Erythroblast (primary cell): ENCODE measurements at places on chromosomes 7 and 10.

DNA sequence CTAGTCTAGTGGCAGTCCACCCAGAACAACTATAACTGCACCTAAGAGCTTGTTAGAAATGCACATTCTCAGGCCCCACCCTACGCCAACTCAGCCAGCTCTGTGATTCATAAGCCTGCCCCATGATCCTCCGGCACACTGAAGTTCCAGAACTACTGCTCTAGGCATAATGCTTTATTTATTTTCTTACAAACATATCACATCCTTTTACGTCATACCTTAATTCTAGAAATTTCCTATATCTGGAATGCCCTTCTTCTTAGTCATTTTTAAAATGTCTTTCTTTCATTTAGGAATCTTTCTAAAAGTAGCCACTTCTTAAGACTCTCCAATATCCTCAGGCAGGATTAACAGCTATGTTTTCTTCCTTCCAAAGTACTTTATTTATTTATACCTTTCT is 480.1 kb downstream of the INHBA start:
- no peak for DNase-seq

DNA sequence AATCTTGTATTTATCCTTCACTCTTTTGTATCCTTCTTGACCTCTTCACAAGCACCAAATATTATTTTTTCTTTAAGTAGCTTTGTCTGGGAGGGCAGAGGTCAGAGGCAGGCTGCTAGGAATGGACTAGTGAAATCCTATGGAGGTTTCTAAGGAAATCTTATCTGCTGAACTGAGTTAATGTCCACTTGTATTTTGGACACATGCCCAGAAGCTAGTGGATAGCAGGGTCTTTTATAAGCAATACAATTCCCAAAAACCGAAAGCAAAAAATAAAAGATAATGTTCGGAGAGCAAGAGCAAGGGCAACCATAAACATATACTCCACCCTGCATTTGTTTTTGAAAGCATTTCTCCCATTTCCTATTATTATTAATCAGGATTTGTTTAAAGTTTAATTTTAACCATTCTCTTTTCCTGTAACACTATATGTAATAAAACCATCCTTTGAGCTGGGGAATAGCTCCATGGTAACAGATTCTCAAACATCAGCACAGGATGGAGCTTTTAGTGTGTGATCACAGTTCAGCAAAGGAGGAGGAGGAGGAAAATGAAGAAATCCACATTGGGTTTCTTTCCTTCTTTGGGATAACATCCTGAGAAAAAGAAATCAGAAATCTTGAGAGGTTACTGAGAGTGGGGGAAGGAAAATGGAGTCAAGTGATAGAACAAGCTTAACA is 328.2 kb upstream of the LRRN3 start:
- DNase-seq, result no peak

DNA sequence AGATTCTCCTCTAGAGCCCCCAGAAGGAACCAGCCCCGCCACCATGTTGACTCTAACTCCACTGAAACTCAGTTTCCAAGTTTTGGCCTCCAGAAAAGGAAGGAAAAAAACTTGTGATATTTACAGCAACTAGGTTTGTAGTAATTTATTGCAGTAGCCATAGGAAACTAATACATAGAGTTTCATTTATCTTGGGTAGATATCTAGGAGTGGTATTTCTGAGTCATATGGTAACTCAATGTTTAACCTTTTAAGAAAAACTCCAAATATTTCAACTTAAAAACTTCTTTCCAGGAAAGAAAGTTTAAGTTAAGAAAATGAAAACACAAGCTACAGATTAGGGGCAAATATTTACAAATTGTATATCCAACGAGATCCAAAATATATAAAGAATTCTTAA is 576.7 kb downstream of the KCNMA1 start:
- no peak for DNase-seq

DNA sequence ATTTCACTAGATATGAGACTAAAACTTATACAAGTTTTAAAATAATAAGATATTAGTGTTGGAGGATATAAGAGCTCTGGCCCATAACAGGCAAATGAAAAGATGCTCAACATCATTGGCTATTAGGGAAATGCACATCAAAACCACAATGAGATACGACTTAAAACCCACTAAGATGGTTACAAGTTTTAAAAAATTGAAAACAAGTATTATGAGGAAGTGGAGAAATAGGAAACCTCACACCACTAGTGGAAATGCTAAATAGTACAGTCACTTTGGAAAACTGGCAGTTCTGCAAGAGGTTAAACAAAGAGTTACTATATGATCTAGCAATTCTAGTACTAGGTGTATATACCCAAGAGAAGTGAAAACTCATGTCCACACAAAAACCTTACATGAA is 17.2 kb downstream of the PANK1 start:
- DNase-seq, result no peak

- no peak for DNase-seq
Measured at GRCh38 chr10:43199684-43200537, 61.7 kb downstream of the CSGALNACT2 start.

DNA sequence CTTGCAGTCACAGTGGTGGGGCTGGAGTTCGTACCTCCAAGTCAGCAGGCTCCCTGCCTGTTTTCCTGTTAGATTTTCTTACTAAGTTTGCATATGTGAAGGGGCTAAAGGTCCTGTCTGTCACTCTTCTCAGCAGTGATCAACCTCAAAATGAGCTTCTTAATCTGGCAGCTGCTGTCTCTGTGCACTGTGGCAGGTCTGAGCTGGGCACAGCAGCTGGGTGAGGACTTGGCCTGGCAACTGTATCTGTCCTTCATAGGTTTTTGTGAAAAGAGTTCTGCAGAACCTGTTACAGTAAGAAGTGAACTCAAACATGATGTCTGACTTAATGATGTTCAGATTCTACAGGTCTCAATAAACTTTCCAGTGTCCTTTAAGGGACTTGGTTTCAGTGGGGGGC is 31.3 kb upstream of the GJD4 start:
- DNase-seq, result no peak

GRCh38 chr10:16227674-16228073 is 209.1 kb upstream of the PTER start:
- DNase-seq, result no peak

DNA sequence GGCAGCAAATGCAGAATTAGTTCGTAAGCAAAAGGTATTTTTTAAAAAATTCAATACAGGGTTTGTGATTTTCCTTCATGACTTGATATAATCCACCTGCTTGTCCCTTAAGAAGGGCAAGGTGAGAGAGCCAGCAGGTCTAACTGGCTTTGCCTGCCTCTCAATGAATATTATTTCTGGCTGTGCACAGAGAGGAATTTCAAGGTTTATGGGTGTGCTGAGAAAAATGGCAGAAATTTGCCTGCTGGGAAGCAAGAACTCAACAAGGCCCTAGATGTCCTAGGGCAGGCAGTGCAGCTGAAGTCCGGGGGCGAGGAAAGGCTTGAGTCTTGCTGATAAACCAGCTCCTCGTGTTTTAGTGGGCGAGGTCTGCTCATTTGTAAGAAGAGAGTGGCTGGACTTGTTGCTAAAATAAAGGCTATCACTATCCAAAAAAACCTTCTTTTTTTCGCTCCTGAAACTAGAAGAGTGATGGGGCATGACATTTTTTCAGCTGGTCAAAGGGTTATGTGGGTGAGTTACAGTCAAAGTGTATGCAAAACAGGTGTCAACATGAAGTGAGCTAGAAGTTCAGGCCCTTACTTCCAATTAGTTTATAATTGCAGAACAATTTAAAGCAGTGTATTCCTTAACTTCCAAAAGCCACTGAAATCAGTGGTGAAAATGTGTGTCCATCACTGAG is 385.8 kb upstream of the KLF6 start:
- DNase-seq, result no peak

DNA sequence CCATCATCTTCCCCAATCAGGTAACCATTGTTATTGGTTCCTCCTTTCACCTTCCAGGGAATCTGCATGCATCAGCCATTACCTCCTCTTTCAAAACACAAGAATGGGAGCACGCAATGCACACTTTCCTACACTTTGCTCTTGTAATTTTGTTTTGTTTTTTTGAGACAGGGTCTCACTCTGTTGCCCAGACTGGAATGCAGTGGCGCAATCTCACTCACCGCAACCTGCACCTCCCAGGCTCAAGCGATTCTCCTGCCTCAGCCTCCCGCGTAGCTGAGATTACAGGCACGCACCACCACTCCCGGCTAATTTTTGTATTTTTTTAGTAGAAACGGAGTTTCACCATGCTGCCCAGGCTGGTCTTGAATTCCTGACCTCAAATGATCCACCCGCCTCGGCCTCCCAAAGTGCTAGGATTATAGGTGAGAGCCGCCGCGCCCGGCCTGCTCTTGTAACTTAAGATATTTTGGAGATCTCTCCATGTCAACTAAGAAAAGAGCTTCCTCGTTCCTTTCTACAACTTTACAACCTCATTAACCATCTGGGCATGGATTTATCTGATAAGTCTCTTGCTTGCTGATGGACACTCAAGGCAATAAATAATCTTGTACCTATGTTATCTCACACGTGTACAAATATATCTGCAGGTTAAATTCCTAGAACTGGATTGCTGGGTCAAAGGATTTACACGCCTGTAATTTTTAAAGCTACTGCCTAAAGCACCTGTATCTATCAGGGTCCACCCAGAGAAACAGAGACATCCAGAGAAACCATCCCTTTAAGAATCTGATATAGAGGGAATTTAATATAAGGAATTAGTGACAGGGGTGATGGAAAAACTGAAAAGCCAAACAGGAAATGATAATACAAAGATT is 4.2 kb downstream of the CYTH3 start:
- DNase-seq, result no peak

GRCh38 chr7:143217806-143218205 is 4.0 kb upstream of the TAS2R40 start:
- no peak for DNase-seq

- DNase-seq, result peak; percentile 15
Measured at GRCh38 chr7:127900732-127901685, 130.2 kb downstream of the LRRC4 start.

- DNase-seq, result no peak
Measured at GRCh38 chr7:74482629-74483401, 29.1 kb downstream of the GTF2IRD1 start.

GRCh38 chr7:27139334-27140125 is 4.0 kb downstream of the HOXA5 start:
- no peak for DNase-seq

DNA sequence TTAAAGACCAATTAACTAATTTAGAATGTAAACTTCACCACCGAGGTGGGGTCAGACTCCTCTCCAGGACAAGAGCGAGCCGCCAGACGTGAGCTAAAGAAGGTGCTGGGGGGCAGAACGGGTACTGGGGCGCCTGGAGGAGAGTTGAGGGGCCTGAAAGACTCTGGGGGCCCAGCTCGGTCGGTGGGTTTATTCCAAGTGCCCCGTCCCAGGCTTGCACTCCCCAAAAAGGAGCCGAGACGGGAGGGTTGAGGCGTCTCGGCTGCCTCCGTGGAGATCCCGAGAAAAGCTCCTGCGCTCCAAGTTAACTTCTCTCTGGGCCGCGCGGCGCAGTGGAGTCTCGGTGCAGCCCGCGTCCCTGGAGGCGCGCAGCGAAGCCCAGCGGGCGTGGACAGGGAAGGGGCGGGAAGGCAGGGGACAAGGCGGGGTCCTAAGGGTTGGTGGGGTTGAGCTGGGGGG is 553.3 kb downstream of the TFEC start:
- DNase-seq, result no peak

DNA sequence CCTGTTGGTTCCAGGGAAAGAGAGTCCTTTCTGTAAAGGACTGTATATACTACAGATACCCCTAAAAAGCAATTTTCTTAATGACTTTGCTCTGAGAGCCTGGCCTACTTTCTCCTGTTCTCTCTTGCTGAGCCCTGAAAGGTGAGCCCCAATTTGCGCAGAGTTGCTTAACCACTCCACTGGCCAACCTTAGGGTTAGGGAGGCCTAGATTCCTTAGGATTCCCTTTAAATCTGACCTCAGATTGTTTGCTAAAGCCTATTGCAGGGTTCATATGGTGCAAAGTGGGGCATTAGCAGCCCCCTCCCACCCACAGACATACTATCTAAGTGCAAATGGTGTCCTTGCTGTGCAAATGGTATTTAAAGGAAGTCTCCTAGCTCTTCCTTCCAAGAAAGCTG is 164.2 kb downstream of the RNLS start:
- no peak for DNase-seq

GRCh38 chr10:76033457-76034196 is 602.2 kb downstream of the LRMDA start:
- no peak for DNase-seq

DNA sequence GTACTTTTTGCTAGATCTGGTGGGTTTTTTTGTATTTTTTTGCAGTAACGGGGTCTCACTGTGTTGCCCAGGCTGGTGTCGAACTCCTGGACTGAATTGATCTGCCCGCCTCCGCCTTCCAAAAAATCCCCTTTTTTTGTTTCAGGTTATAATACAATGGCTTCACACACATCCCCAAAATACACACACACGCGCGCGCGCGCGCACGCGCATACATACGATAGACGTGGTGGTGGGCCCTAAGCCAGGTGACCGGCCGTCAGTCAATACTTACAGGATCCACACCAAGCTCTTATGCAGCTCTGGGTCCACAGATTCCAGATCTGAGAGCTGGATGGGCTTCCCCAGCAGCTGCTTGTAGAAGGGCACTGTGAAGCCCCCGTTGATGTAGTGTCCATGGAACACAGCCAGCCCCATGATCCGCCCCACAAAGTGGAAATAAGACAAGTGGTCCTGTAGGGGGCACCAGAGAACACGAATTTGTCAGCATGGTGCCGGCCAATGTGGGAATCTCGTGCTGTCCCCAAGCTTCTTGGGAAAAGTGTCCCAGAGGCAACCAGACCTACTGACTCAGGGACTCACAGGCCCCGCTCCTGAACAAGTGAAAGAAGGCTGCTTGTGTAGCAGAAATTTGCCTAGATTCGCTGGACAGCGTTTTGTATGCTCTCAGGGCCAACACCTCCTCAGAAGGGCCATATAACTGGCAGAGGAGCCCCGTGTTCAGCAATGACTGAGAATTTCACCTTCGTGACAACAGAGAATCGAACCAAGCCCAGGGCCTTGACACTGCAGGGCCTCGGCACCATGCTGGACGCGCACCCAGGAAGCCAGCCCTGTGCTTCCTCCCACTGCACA is 103.6 kb downstream of the SMURF1 start:
- DNase-seq, result peak; percentile 76

- DNase-seq, result no peak
Measured at GRCh38 chr7:123792547-123792946, 43.7 kb upstream of the WASL start.

- no peak for DNase-seq
Measured at GRCh38 chr10:83012866-83013265, 1126.4 kb upstream of the GHITM start.

DNA sequence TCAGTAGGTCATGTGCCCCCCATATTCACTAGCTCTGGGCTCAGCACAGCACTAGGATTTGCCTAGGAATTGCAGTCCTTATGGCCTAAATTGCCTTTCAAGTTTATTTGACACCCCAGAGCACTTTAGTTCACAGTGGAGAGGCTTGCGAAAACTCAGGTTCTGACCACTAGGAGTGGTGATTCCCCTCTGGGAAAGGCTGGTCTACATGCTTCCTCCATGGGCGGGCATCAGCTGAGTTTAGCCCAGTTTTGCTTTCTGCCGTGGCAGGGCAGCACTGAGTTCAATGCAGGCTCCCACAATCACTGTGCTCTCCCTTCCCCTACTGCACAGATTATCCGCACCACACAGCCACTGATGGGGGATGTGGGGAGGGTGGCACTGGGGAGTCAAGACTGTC is 94.4 kb downstream of the ADCYAP1R1 start:
- no peak for DNase-seq

- no peak for DNase-seq
Measured at GRCh38 chr7:146764458-146764857, 647.9 kb downstream of the CNTNAP2 start.

GRCh38 chr10:113445736-113446135 is 107.1 kb upstream of the HABP2 start:
- no peak for DNase-seq
